Activated CD4-positive, alpha-beta T cell treated with anti-CD3 and anti-CD28 coated beads, Interleukin-2, amount 50 U/mL, for 24 hours (primary cell): ENCODE measurements at places on chromosomes 7 and 10.

DNA sequence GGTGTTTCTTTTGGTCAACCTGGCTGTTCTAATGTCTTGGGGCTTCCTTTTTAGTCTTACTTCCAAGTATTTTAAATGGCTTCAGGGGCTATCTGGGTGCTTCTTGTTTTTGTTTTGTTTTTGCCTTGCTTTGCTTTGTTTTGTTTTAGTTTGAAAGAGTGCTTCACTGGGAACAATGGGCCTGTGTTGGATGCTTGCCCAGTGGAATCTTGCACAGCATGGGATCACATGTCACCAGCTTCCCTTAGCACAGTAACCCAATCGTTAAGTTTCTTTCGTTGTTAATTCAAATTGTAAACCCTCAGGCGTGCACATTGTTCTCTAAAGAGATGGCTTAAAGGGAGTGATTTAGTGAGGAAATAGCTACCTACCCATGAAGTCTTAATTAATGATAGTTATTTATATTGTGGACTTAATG lies 8.9 kb downstream of the COL17A1 start:
- no peak for DNase-seq

- DNase-seq, result no peak
Measured at GRCh38 chr10:110150981-110151380, 56.4 kb upstream of the MXI1 start.

DNA sequence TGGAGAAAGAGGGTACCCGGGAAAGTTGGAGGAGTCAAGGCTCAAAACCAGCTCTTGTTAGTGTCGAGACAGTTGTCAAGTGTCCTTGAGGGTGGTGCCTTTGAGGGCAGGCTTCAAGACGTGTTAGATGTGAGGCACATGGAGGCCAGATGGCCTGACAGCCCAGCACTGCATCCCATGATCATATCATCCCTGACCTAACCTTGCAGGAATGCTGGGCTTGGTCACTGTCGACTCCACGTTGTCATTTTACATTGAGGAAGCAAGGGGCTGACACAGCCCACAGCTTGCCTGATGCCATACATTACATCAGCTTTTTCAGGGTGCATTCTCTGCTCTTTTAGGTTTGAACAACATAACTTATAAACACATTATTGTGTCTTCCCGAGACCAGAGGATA lies 114.1 kb downstream of the ABCA13 start:
- DNase-seq, result no peak

DNA sequence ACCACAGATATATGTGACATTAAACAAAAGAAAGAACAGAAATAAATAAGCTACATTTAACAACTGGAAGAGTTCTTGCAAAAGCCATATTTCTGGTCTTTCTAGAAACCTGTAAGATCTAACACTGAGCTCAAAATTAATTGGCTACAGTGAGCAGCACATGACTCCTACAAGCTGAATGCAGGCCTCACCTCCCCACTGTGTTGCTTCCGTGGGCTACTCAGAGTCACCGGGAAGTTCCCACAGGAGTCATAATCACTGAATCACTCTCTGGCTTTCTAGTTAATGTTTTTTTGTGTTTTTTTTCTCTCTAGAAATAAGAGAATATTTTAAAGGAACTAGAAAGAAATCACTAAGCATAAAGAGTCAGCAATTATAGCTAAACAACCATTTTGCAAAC lies 10.2 kb upstream of the MRPS24 start:
- no peak for DNase-seq

DNA sequence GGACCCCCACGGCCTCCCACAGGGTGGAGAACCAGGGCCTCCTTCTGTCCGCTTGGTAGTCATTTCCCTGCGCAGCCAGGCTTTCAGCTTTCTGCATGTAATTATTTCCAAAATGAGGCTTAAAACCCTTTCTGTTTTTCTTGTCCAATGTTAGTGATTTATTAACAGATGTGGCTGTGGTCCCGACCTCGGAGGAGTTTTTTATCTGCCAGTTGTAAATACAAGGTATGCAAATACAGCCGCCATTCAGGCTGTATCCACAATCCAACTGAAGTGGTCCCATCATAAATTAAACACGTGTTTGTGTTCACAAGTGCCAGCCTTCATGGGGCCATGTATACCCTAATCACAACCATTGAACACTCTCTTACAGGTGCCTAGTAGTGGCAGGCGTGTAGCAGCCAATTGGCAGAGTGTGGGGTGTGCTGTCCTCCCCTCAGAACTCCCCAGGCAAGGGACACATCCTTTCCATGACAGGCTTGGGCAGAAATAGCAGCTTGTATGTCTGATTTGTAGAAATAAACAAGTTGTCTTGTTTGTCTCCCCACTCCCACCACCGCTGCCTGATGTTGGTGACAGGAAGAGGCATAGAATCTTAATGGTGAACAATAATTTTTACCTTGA lies 251.3 kb upstream of the MKI67 start:
- DNase-seq, result no peak

DNA sequence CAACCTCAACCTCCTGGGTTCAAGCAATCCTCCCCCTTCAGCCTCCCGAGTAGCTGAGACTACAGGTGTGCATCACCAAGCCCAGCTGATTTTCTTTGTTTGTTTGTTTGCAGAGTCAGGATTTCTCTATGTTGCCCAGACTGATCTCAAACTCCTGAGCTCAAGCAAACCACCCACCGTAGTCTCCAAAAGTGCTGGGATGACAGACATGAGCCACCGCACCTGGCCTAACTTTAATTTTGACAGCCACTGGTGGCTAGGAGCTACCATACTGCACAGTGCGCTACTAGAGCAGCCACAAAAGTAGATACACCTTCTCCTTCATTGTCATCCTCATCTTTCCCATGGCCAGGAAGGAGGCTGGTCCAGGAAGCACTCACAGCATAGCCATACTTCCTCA lies 31.2 kb upstream of the GATA3 start:
- DNase-seq, result no peak

DNA sequence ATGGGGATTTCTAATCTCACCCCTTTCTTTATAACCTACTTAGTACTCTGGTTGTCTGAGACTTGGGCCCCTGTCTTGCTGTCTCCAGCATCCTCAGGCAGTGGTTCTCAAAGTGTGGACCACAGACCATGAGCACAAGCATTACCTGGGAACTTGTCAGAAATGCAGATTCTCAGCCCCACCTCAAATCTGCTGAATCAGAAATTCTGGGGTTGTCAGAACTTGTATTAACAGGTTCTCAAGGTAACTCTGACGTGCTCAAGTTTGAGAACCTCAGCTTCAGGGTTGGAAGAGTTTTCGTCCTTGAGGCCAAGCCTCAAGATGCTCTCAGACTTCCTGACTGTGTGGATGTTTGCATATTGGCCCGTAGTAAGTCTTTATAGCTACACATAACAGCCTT lies 97.4 kb downstream of the REEP3 start:
- no peak for DNase-seq

- DNase-seq, result no peak
Measured at GRCh38 chr7:84524714-84525694, 330.4 kb upstream of the SEMA3A start.

GRCh38 chr10:46555713-46556514 lies 544 bp downstream of the GPRIN2 start:
- no peak for DNase-seq

GRCh38 chr7:94061326-94061725 lies 57.2 kb upstream of the BET1 start:
- DNase-seq, result no peak

DNA sequence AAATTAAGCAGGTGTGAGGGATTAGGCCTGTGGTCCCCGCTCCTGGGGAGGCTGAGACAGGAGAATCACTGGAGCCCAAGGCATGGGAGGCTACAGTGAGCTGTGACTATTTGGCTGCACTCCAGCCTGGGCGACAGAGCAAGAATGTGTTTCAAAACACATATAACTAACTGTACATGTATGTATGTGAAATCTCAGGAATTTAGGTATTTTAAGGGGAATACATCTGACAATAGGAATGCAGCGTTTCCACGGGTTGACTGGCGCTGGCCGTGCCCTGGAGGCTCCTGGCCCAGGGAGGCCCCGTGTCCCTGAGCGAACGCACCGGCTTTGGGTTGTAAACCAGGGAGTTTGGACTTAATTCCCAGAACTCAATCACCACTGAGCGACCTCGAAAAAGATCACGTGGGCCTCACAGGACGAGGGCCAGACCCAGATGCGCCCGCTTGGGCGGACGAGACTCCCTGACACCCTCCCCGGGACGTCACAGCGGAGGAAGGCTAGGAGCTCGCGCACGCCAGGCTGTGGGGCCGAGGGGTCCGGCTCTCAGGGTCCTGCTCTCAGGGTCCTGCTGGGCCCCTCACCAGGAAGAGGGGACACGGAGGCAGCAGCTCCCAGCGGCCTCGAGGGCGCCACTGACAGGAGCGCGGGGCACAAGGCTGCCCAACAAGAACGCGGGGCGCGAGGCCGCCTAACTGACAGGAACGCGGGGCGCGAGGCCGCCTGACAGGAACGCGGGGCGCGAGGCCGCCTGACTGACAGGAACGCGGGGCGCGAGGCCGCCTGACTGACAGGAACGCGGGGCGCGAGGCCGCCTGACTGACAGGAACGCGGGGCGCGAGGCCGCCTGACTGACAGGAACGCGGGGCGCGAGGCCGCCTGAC lies 18.4 kb downstream of the PTPRN2 start:
- DNase-seq, result no peak

- DNase-seq, result no peak
Measured at GRCh38 chr10:129140921-129141885, 325.8 kb upstream of the MGMT start.

- DNase-seq, result peak; percentile 92
Measured at GRCh38 chr7:64307254-64308015, 6.3 kb upstream of the ZNF736 start.
